Natural killer cell treated with Interleukin-12 subunit alpha and Interleukin-12 subunit beta and Interleukin-15 and Interleukin-18, amount 100 ng/mL, for 72 hours (primary cell): ENCODE measurements at places on chromosomes 12 and 14.
A peak's percentile ranks its signal among the peaks of the same experiment; 100 is the strongest.

- DNase-seq, result no peak
These were observed 1341.3 kb downstream of the LRFN5 start for GRCh38 chr14:42947991-42948390.

GRCh38 chr14:94113073-94113472 lies 2.5 kb downstream of the IFI27 start:
- DNase-seq, result no peak

DNA sequence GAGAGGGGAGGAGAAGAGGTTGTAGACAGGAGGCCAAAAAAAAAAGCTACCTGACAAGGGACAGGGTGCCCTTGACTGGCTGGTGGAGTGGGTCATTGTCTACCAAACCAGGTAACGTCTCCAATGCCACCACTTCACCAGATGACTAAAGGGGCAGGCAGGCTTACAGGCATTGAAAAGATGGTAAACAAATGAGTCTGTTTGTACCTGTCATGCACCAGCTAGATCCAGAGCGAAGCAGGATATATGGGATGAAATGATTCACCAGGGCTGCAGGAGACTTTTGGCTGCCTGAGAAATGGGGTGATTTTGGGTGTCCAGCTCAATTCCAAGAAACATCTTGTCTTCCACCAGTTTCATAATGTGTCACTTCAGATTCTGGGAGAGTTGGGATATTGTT lies 4.0 kb downstream of the C12orf54 start:
- DNase-seq, result no peak

DNA sequence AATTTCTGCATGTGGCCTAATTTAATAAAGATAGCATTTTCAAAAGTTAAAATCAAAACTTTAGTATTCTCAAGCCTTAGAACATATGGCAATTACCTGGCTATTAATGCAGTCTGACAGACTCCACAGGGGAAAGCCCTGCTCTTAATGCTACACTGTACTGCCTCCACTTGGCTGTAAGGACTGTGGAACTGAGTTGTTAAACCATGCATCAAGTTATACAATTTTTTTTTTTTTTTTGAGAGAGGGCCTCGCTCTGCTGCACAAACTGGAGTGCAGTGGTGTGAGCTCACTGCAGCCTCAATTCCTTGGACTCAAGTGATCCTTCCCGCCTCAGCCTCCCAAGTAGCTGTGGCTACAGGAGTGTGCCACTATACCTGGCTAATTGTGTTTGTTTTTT lies 19.0 kb upstream of the NDUFA12 start:
- no peak for DNase-seq

DNA sequence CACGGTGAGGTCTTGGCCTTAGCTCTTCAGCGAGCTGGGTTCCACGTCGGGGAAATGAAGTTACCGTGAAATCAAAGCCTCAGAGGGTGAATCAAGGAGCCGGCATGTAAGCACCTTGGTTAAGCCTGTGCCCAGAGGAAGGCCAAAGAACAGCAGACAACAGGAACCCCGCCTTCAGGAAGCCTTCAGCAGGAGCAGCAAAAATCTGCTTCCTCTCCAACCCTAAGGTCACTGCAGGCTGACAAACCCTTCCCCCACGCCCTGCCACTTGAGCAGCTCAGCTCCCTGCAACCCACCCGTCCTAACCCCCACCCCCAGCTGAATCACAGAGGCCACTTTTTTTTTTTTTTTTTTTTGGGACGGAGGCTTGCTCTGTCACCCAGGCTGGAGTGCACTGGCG lies 72.9 kb upstream of the LTA4H start:
- no peak for DNase-seq

DNA sequence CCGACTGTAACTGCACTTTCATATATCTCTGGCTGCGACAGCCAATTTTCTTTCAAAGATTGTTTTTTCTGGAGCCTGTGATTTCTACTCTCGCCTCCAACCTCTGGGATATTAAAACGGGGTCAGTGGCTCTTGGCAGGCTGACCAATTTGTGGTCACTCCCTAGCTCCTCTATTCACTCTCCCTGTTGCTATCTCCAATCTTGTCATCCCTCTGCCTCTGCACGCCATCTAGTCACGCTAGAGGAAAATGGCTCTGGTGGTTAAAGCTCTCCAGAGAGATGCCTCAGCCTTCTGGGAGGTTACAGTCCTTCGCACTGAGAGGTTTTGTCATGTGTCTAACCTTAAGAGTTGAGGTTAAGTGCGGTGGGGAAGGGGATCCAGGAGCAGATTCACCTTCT lies 59.8 kb upstream of the CISTR start:
- DNase-seq, result no peak

DNA sequence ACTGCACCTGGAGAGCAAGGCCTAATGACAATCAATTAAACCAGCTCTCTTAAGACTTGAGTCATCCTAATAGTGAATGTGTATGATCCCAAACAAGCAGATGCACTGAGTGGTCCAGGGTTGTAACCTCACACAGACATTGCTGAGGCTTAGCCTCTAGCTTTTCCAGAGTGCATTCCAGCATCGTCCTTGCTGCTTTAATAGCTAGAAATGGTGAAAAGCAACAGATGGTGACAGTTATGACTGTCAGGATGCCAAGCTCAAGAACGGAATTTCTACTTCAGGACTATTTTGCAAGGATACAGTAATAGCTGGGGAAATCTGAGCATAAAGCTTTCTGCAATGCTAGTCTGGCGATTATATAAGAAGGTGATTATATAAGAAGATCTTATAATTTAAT lies 34.6 kb downstream of the PTPRR start:
- no peak for DNase-seq

DNA sequence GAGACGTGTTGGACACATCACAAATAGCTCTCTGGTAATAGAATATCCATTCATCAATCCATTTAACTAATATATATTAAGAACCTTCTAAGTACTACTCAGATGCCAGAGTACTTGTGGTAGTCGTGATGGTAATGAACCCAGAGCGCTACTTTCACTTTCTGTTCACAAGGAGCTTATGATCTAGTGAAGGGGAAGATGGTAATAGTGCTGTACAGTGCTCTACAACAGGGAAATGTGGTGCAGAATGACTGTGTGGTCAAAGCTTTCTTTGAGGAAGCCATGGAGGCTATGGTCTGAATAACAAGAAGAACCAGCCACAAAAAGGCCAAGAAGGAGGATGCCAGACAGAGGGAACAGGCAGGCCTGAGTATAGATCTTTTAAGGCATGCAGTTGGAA lies 212.0 kb downstream of the PTPRO start:
- no peak for DNase-seq

DNA sequence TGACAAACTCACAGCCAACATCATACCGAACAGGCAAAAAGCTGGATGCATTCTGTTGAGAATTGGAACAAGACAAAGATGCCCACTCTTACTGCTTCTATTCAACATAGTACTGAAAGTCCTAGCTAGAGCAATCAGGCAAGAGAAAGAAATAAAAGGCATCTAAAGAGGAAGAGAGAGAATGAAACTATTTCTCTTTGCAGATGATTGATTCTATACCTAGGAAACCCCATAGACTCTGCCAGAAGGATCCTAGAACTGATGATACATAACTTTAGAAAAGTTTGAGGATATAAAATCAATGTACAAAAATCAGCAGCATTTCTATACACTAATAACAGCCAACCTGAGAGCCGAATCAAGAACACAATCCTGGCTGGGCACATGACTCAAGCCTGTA lies 6.1 kb upstream of the ANO6 start:
- no peak for DNase-seq

GRCh38 chr14:25861406-25861805 lies 736.4 kb downstream of the NOVA1 start:
- no peak for DNase-seq

GRCh38 chr12:132257955-132258490 lies 71.4 kb downstream of the GALNT9 start:
- DNase-seq, result peak; percentile 44

DNA sequence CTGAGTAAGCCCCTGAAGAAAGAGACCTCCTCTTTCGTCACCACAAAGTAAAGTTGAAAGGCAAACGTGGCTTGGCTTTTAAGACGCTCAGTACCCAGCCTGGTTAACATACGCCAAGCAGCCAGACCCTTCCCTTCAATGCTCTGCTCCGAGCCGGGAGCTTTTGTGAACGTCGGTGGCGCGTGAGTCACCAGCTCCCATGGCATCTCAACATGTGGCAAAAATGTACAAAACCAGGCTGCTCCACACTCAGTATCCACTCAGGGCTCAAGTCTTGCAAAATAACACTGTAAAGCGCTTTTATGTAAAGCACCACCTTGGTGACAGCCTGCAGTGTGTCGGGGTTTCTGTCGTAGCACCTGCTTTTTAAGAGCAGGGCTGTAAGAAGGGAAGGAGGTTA lies 89.0 kb downstream of the SETD3 start:
- DNase-seq, result no peak

GRCh38 chr12:28127455-28127854 lies 62.8 kb upstream of the CCDC91 start:
- DNase-seq, result no peak

GRCh38 chr14:70619708-70620107 lies 19.3 kb upstream of the MED6 start:
- DNase-seq, result no peak

DNA sequence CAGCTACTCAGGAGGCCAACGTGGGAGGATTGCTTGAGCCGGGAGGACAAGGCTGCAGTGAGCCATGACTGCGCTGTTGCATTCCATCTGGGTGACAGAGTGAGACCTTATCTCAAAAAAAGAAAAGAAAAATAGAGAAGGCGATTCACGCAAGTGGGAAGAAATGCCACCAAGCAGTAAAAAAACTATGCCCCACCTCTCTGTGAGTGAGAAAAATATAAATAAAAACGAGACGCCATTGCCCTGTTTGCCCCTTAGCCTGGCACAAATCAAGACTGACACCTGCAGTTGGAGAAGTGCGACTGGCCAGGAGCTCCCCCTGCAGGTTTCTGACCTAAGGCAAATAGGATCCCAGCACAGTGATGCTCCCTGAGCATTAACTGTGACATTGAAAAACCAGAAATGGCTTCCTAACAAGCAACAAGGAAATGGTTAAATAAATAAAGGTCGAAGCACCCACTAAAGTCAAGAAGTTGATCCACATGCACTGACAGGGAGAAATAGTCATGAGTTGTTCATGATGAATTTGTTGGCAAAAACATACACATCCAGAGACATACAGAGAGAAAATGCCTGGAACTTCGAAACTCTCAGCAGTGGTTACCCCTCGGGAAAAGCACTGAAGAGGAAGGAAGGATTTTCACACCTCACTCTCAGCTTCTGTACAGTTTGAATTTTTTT lies 21.1 kb downstream of the GSC start:
- no peak for DNase-seq

GRCh38 chr12:80504389-80505163 lies 60.5 kb downstream of the PTPRQ start:
- DNase-seq, result no peak

DNA sequence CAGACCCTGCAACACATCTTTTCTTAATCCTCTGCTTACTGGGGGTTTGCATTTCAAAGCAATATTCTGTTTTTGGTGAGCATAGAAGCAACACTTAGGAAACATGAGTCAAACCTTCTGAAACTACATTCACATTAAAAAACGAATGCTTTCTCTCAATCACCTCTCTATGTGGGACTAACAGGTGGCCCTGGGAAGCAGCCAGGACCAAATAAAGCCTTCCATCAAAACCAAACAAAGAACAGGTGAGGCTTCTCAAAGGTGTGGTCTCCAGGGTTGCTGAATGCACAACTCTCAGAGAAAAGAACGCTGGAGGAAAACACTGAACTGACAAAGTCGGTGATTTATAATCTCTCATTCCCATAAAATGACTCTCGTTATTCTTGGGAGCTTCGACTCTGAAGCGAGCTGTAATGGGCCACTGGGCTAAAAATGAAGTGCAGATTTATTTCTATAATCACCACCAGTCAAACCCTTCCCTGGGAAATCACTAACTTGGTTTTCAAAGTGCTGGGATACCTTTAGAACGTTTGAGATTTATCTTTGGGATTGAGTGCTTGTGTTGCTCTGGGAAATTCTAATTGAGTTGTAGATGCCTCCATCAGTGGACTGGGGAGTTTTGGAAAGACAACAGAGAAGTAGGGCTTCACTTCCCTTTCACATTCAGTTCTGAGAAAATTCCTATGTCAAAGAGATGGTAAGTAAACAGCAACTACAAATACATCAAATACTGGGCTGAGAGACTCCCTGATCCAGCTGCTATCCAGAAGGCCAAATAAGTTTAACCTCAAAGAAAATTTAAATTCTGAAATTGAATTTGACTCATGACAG lies 262.0 kb upstream of the TMPO start:
- no peak for DNase-seq

DNA sequence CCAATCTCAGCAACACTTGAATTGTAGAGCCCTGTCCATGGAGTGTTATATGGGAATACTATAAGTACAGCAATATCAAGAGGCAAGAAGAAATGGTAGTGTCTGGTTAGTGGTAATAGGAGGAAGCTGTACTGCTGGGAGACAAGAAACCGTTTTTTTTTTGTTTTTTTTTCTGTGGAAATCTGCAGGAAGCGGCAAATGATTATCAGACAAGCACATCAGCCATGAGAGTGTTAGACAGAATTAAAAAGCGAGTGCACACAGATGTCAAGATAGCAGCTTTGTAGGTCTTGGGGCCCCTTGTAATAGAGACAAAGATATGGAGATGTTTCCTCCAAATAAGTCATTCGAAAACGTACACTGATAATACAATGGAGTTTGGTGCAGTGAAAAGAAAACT lies 6.7 kb downstream of the TESPA1 start:
- no peak for DNase-seq

GRCh38 chr12:11134305-11134704 lies at the start of gene TAS2R30:
Gene TAS2R30 (minus strand): TSS chr12:11134644. CDS start chr12:11134244, 400 bp downstream.
- DNase-seq, result no peak

DNA sequence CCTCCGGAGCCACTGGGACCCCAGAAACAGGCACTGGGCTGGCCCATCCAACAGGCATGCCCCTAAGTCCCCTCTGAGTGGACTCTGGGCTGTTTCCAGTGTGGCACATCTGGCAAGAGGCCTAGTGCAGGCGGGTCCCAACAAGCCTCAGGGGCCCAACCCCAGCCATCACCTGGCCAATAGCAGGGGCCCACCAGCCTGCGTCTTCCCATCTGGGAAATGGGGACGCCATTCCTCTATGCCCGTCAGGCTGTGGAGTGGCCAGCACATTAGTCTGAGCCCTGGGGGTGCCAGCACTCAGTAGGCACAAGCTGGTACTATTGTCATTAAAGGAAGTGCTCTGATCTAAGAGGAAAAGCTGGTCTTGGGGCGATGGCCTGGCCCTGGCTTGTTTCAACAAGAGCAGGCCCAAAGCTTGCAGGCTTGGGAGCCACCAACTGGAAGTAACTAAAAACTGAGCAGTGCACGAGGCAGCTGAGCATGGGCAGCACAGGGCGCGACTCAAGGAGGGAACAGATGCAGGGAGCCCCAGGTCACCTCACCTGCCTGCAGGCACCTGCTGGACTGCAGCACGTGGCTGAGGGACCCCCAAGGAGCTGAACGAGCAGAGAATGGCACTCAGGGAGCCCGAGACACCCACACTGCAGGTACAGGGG lies 8.4 kb downstream of the DEGS2 start:
- DNase-seq, result no peak
